ENCODE measurements at places on chromosomes 11 and 22. TPM values are rescaled to one million over a fixed set of nuclear protein-coding genes. Genes with fewer than 3 reads are reported as not detected.

DNA sequence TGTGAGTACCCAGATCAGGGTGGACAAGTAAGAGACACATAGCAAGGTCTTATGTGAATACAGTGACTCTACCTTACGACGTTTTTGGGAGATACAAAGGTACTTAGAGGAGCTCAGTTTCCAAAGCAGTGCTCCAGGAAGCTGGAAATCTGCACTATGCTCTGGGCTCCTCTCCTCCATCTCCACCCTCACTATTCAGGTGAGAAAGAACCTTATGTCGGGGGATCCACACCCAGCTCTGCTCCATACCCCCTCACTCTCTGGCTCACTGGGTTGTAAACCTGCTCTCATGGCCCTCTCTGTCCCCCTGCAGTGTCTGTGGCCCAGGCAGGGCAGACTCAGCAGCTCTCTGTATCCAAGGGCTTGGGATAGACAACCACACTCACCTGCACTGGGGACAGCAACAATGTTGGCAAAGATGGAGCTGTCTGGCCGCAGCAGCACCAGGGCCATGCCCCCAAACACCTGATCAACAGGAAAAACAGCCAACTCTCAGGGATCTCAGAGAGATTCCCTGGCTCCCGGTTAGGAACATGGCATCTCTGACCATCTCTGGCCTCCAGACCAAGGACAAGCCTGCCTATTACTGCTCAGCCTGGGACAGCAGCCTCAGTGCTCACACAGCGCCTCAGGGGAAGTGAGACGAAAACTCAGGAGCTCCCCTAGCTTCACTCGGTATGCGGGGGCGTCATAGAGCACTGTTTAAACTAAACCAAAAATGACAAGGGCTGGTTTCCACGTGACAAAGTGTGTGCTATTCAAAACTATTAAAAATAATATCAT is 60.9 kb upstream of the TOP3B start:
- peak; percentile 57 for DNase-seq

DNA sequence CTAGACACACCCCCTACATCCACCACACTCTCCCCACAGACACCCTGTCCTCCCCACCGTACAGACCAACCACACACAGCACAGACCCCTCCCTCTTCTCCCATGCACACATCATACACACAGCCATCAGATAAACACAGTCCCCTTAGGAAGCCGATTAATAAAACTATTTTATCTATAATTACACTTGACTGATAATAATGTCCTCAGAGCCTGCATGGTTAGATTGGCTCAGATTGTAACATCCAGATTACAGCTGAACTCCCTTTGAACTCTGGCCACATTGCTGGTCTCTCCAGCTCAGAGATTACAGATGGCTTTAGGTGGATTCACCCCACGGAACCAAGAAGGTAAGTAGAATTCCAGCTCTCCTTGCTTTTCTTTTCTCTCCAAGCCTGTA is 9.5 kb upstream of the ELF5 start:
- no peak for DNase-seq

GRCh38 chr22:28375761-28376534 is 303.7 kb downstream of the TTC28 start:
- DNase-seq, result no peak

- no peak for DNase-seq
These were observed 149.9 kb downstream of the FEZ1 start for GRCh38 chr11:125346179-125346530.

DNA sequence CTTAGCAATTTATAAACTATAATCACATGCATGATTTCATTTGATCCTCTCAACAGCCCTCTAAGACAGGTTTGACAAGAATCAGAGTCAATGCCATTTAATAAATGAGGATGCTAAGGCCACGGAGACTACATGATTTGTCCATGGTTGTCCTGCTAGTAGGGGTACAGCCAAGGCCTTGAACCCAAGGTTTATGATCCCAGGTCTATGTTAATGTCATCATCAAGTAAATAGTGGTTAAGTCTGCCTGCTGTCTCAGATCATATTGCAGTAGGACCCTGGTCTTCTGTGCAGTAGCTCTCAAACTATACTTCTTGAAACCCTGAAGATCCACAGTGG is 17.7 kb upstream of the SYTL2 start:
- no peak for DNase-seq

GRCh38 chr11:117829369-117829725 is 4.8 kb upstream of the FXYD2 start:
- DNase-seq, result peak; percentile 45

DNA sequence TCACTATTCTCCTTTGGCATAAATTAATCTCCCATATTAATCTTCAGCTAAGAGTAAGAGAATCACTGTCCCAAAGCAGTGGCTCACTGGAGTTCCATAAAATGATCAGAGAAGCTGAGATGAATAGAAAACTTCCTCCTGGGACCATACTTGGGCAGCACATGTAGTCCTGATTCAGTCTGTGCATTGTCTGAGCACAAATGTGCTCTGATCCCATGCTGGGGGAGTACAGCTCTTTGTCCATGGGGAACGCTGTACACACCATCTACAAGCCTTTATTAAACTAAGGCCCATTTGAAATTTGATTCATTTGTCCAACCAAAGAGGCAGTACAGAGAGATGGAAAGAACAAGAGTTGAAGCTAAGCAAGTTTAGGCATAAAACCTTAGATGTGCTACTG is 147.4 kb upstream of the PGR start:
- DNase-seq, result no peak

DNA sequence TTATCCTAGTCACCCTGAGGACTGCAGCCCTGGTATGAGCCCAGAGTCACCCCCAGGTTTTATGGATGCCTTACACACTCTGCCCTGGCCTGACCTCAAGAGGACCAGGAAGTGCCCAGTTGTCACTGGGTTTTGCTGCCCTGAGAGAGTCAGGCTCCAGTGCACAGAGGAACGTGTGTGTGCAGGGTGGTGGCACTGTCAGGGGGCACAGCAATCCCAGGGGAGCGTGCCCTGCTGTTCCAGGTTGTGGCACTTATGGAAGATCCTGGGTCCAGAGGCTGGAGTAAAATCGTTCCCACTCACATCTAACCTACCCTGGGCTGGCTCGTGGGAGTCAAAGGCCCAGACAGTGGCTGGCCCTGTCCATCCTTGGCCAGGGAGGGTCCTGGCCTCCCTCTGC is 7.6 kb downstream of the APOBEC3A start:
- no peak for DNase-seq

The RAB39A gene
- 0.67 TPM for total RNA-seq

DNA sequence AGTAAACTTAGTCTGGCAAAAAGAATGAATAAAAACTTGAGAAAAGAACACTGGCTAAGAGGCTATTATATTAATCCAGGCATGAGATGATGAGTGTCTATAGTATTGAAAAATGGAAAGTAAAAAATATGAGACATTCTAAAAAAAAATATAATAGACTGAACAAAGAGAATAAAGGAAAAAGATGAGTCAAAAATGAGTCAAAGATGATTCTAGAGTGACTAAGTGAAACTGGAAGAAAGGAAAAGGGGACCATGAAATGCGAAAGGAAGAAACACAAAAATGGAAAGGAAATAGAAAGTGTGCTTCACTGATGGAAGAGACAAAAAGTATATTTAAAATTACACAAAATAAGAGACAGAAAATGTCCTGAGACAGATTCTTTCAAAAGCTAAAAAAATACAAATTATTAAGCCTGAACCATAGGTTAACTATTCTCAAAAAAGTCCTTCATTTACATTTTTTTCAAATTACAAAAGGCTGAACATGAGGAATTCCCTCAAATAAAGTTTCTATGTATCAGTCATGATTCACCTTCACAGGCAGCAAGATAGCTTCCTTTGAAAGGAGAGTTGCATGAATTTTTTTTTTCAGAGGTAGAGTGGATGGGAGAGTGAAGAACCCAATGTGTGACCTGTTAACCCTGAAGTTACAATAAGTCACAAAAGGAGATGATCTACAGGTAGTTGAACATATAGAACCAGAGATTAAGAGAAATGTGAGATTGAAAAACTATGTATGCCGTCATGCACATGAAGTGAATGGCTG is 75.2 kb downstream of the EIF3M start:
- DNase-seq, result no peak

DNA sequence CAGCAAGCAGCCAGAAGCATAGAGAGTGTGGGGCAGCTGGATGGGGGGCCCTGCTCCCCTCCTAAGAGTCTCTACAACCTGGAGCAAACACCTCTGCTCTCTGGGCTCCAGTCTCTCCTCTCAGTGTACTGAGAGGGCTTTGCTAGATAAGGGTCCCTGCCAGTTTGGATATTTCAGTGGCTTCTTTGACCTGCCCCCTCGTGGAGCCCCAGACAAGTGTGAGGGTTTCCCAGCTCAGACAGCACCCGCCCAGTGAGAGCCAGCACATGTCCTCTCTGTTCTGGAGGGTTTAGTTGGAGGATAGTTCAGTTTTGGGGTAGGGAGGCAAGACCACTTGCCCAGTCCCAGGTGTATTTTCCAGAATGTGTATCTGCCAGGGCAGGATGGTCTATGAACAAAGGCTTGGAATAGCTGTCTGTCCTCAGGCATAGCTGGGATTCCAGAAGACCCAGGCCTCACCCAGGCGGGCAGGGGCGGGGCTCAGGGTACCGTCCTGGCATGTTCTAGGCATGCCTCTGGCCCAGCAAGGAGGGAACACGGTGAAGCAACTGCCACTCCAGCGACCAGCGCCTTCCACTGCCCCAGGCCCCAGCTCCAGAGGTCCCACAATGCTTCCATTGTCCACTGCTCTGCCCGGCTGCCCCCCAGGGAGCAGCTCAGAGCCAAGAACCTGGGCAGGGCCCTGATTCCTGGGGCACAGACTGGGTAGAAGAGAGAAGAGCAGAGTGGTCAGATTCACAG is 7.5 kb upstream of the MICALL1 start:
- no peak for DNase-seq

GRCh38 chr11:849104-849824 is 6.6 kb downstream of the TSPAN4 start:
- DNase-seq, result no peak

DNA sequence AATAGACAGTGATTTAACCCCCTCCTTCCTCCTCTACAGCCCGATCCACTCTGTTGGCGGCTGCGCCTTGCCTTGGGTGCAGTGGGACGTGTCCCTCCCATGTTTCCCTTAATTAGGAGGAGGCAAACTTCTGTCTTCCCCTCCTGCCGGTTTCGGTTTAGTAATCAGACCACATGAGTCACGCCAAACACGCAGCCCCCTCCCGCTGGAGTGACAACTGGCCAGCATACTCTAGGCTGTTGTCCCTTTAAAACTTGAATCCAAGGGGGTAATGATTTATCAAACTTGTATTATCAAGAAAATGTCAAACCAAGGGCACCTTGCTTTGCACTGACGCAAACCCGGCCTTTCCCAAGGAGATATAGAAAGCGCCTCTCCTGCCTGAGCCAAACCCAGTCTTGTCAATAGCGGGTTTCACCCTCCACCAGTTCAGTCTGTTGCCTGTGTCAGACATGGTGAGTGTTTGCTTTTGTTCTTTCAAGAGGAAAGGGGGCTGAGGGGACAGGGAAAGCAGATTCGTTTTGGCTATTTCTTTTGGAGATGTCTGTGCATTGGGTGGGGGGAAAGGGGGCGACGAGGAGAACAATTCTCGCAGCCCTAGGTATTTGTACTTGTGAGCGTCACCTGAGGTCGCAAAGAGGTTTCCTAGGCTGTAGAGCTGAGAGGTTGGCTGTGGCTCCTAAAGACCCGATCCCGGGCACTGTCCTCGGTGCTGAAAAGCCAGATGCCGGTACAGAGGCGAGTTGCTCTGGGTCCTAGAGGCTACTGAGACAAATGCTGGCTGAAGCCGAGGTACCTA is at the start of gene SLC6A5:
Gene SLC6A5, plus strand, starts transcription at position 388 of the 799 bp plus-strand sequence. Its CDS starts 65 bp downstream, at position 453.
- no peak for DNase-seq

DNA sequence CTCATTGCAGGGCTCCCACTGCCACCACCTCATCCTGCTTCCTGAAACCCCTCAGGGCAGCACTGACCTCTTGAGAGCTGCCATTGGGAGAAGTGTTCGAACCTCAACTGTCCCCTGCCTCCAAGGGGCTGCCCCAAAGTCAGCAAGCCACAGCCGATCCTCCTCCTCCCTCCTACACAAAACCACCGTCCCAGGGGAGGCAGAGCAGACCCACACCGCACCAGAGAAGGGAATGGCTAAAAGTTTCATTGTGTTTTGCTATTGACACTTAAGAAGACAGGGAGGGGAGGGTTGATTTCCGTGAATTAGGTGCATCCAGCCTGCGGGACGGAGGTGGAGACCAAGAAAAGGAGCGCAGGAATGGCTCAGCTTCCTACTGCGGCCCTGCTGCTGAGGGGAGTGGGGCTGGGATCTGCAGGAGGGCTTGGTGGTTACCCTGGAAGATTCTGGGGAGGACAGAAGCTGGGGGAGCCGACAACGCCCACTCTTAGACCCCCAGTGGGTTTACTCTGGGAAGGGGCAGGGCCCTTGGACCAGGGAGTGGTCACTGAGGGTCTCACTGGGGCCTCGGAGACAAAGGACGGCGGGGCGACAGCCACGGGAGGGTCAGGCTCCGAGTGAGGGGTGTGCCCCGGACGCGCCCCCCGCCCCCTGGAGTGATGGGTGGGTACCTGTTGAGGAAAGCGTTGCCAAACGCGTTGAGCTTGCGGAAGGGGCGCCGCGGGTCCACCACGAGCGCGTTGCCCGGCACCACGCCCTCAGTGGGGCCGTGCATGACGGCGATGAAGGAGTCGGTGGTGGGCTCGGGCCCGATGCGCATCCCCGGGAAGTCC is 815 bp downstream of the EHD1 start:
- DNase-seq, result no peak

DNA sequence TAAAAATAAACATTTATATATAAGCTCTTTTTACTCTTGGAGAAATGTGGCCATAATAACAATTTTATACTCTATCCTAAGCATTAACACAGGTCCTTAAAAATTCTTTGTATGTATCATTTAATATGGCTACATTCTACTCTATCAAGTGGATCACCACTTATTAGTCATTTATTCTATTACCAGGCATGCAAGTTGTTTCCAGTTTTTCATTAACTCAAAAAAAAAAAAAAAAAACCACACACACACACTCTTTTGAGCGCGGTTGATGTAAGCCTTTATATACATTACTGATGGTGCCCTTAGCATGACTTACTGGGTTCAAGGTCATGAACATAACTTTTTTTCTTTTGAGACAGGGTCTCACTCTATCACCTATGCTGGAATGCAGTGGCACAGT is 47.1 kb upstream of the MICAL2 start:
- no peak for DNase-seq

DNA sequence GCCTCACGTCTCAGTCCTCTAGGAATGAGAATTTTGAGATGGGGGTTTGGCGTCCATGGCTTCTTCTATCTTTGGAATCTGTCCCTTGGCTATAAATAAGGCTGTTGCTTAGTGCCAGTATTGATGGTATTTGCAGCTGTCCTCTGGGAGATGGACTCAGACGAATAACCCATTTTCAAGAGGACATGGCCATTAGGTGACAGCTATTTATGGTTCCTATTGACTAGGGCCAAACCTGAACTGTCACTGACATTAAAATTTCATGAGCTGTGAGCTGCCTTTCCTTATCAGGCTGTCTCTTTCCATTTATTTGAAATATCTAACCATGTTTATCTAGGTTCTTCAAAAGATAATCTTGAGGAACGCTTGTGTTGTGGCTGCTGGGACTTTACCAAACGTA is 92.7 kb downstream of the NAV2 start:
- DNase-seq, result no peak

Data from Peyer's patch (tissue), 4 donors.